ENCODE measurements at places on chromosomes 2 and 18.

- no peak for DNase-seq
Observed at GRCh38 chr2:166573391-166573790, 79.3 kb upstream of the SCN7A start.

DNA sequence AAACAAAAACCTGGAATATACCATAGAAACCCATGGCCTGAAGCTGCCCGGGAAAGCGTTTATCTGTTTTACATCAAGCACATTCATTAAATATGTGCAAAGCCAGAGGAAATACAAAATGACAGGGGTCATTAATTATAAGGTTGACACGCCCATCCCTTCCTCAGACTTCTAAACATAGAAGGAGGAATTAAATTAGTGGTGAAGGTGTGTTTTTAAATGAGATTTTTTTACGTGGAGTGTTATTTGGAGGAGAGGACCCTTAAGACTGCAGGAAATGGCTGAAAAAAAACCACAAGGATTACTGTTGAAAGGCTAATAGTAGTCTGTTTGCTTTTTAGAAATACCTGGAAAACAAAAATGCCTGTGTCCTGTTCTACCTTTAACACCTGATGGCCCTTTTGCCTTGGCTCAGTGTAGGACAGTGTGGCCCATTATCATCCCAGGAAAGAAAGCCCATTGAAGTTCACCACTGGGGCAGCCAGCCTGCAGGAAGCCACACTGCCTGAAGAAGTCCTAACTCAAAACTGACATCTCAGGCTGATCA lies 123.2 kb downstream of the EPHA4 start:
- DNase-seq = no peak

DNA sequence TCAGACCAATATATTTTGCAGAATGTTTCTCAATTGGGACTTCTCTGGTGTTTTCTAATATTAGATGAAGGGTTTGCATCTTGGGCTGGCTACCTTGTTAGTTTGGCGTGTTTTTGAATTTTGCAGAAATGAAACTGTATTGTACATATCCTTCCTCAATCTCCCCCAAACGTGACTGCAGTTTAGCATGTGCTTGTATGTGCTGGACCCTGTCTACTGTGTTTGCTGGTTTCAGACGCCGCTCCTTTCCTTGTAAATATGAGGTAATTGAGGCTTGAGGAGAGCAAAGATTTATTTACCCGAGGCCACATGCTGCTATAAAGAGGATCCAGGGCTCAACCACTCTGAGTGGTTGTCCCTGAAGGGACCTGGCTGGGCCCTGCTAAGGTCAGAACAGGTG lies 57.2 kb downstream of the NGEF start:
- DNase-seq = no peak

DNA sequence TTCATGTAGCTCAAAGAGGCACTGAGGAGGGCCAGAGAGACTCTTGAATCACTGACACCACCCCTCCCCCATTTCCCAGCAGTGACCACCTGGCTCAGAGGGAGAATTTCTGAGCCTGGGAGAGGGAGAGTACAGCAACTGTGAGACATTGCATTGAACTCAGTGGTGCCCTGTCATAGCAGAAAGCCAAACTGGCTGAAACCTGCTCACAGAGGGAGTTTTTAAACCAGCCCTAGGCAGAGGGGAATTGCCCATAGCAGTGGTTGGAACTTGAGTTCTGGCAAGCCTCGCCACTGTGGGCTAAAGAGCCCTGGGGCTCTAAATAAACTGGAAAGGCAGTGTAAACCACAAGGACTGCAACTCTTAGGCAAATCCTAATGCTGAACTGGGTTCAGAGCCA lies 243.1 kb downstream of the ADCYAP1 start:
- DNase-seq = no peak

GRCh38 chr2:231680285-231680991 lies 27.9 kb upstream of the PTMA start:
- no peak for DNase-seq

DNA sequence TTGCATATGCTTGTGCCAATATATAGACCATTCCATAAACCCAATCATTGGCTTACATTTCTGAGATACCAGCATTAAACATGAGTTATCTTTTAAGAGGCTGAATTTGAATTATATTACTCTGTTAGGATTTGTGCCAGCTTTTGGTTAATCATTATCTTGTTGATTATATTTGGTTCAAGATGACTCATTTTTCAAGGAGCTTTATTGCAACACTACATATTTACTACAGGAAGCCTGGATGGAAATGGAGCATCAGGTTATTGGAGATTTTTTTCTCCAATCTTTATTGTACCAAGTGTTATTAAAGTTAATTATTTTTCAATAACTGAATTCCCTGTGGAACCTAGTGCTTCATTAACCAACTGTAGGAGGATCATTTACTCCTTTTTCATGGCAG lies 26.4 kb downstream of the EML4 start:
- no peak for DNase-seq

GRCh38 chr2:239371726-239372686 lies 28.8 kb downstream of the HDAC4 start:
- DNase-seq = no peak

- DNase-seq = no peak
Observed at GRCh38 chr2:149568138-149568537, 19.4 kb downstream of the MMADHC start.

DNA sequence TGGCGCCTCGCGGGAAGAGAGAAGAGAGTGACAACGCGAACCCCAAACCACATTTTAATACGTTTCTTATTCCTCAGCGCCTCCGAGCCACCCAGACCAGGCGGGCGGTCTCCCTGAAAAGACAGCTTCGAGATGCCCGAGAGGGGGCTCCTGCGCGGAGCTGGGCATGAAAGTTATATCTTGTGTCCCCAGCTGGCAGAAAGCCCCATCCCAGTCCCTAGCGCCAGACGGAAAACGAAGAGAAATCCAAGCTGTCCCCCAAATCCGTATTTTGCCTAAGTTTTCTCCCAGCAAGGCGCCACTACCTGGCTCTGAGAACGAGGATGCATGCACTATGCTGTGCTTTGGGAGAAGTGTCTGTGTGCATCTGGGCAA lies 797 bp downstream of the NXPH2 start:
- no peak for DNase-seq

DNA sequence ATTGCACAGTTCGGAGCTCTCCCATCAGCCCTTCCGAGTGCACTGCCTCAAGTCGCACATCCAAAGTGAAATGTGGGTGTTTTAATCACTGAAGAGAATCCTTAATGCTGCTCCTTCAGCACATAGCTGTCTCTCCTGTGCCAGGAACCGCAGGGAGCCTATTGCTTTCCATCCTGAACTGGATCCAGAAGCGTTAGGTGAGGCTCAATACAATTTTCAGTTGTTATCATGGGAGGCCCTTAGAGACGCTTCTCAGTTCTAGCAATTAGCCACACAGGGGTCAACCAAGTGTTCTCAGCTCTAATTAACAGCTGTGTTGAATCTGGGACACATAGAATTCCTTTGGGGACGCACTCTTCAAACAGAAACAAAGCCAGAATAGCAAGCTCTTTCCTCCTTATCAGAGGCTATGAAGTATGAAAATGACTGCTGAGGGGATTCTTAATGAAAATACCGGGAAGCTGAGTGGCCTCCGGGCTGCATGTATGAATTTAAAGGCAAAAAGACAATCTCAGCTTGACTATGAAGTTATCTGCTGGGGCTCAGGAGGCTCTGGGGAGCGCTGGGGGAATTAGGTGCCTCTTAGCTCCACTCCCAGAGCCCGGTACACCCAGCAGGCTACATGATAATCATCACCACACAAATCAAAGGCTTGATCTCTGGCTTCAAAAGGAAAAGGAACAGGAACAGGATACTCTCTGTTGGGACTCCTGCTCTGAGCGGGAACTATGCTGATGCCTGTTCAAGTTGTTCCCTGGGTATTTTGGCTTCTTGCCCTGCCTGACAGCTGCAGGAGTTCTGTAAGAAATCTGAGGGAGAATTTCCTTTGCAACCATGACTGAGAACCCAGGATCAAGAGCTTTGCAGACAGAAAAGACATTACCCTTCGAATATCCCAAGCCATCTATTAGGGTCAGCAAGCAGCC lies 55.4 kb upstream of the NCOA1 start:
- no peak for DNase-seq
